SJSA1 (cell line): ENCODE measurements at places on chromosomes 4 and X.

- H3K4me3 ChIP-seq = no peak overlapping the region
- no peaks in the 10 kb centered on the region for H3K4me1 ChIP-seq
- no peak overlapping the region for H3K27ac ChIP-seq
- no peaks in the 10 kb centered on the region for H3K36me3 ChIP-seq
These were observed 29.5 kb downstream of the DMP1 start for GRCh38 chr4:87679449-87680169.

DNA sequence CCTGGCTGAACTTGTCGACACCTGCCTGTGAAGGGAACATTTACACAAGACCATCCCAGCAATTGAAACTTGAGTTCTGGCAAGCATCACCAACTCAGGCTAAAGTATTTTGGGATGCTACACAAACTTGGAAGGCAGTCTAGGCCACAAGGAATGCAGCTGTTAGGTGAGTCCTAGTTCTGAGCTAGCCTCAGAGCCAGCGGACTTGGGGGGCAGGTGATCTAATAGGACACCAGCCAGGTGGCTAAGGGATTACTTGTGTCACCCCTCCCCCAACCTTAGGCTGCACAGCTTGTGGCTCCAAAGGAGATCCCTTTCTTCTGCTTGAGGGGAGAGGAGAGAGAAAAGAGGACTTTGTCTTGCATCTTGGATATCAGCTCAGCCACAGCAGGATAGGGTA is 62.3 kb upstream of the DKK2 start:
- no peaks in the 10 kb centered on the region for H3K36me3 ChIP-seq
- no peak for DNase-seq
- H3K27ac ChIP-seq = no peak overlapping the region
- H3K4me3 ChIP-seq = no peak overlapping the region
- H3K27me3 ChIP-seq = no peaks in the 10 kb centered on the region
- H3K4me1 ChIP-seq = no peaks in the 10 kb centered on the region

DNA sequence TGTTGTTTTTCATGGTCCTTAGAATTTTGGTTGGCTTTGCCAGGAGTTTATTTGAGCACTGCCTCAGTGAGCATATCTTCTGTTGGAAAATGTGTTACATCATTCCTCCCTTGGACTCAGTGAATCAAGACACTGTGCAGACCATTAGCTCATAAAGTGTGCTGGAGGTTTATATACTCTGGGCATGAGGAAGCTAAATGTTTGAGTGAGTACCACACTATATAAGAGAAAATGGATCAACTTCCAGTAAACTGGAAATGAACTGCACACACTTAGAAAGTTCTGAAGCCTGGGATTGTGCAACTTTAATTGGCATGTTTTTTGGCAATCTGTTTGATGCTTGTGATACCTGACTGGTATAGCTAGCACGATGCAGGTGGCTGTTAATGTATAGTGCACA is 75.9 kb downstream of the LIMCH1 start:
- no peaks in the 10 kb centered on the region for H3K27me3 ChIP-seq
- DNase-seq = no peak
- peak overlapping the region; percentile 22; the same call in 1 of the 2 replicates for H3K4me3 ChIP-seq
- no peak overlapping the region for H3K27ac ChIP-seq

- no peaks in the 10 kb centered on the region for H3K36me3 ChIP-seq
- no peak overlapping the region for H3K27ac ChIP-seq
- H3K27me3 ChIP-seq = no peaks in the 10 kb centered on the region
- no peak for DNase-seq
- no peak overlapping the region for H3K4me3 ChIP-seq
- H3K4me1 ChIP-seq = no peaks in the 10 kb centered on the region
These were observed 253.9 kb upstream of the NOCT start for GRCh38 chr4:138761638-138762220.

DNA sequence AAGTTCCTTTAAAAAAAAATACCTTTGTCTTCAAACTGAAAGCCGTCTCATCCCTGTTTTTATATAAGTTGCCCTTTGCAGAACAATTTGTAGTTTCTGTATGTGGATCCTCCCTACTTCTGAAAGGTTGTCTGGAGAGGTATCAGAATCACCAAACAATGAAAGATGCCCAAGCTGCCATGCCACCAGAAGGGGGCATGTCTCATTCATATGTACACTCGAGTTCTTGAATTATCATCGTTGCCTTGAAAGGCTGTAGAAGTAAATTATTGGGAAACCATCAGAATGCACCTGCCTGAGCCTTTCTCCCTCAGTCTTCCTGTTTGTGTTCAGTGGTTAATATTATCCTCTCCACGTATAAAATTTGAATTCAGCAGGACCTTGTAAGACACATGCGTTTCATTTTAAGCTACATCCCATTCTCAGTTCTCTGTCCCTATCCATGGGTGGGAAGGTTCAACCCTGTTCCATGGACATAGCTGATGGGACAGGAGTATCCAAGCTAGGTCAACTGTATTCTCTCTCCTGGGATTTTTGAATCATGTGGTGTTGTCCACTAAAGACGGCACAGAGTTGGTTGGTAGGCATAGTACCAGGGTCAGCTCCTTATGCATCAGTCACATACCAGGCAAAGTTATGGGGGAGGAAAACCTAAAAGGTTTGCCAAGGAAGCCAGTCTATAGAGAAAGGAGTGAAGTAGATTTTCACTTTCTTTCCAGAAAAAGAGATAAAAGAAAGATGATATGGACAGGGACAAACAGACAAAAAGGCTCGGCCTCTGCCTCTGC is 24.0 kb downstream of the GALNT7 start:
- DNase-seq = no peak
- H3K4me1 ChIP-seq = peaks cover 42% of the 10 kb centered on the region
- no peak overlapping the region for H3K4me3 ChIP-seq
- H3K27me3 ChIP-seq = no peaks in the 10 kb centered on the region
- no peak overlapping the region for H3K27ac ChIP-seq

DNA sequence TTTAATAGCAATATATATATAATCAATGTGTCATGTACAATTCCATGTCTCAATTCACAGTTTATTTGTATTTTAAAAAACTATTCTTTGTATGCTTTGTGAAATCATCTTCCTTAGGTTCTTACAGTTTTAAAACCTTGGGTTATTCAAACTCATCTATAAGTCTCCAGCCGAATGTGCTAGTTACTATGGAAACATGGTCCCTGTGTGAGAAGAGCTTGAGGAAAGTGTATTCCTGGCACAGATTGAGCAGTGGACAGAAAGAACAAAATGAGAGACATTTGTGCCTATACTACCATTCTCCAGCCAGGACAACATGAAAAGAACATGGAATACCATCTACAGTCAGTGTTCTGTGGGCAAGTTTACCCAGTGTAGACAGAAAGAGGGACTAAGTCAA is 103.4 kb downstream of the EFHC2 start:
- DNase-seq = no peak
- no peaks in the 10 kb centered on the region for H3K36me3 ChIP-seq
- H3K4me1 ChIP-seq = no peaks in the 10 kb centered on the region

DNA sequence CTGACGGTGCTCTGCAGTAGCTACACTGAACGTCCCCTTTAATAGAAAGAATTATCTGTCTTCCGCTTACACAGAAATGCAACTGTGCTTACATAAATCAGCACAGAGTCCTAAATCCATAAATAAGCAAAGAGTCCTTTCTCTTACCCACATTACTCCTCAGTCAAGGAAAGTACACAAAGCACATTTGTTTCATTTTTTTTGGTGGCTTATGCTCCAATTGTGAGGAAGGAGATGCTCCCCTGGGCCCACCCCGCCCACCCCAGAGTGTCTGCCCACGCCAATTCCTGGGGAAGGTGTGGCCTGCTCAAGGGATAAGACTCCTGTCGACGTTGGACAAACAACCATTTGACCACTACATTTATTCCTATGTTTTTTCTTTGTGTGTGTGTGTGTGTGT is 53.8 kb downstream of the CPLX1 start:
- no peak overlapping the region for H3K4me3 ChIP-seq
- no peaks in the 10 kb centered on the region for H3K27me3 ChIP-seq
- H3K27ac ChIP-seq = no peak overlapping the region
- no peaks in the 10 kb centered on the region for H3K4me1 ChIP-seq
- peaks cover 29% of the 10 kb centered on the region for H3K36me3 ChIP-seq

- no peak overlapping the region for H3K27ac ChIP-seq
- H3K4me3 ChIP-seq = no peak overlapping the region
- no peaks in the 10 kb centered on the region for H3K4me1 ChIP-seq
- DNase-seq = peak; percentile 53
- H3K27me3 ChIP-seq = no peaks in the 10 kb centered on the region
- no peaks in the 10 kb centered on the region for H3K36me3 ChIP-seq
These were observed 46.5 kb upstream of the HMX1 start for GRCh38 chr4:8917868-8918783.

DNA sequence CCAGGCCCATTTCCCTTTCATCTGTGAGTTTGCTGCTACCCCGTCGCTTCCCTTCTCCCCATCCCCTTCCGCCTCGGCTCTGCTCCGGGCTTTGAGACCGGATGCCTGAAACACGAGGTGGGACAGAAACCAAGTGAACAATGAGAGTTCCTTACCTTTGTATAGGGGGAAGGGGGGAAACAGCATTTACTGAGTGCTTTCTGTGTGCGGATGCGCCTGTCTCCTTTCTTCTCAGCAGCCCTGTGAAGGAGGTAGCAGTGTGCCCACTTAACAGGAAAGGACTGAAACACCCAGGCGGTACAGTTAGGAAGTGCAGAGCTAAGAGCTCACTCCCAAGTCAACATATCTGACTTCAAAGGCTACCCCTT is 43.2 kb upstream of the TMSB15B start:
- no peaks in the 10 kb centered on the region for H3K27me3 ChIP-seq
- peak overlapping the region; percentile 57 for H3K4me3 ChIP-seq

DNA sequence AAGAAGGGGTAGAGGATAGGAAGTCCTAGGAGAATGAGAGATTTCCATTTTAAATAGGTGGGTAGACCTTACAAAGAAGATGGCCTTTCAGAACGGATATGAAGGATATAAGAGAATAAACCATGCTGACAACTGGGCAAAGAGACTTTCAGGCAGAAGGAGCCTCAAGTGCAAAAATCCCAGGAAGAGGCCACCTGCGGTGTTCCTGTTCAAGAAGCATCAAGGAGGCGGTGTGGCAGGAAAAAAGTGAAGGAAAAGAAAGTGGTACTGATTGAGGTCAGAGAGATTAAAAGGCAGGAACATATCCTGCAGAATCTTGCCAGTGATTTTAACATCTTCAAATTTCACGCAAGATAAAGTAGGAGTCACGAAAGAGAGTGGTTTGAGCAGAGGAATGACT is 172.0 kb downstream of the FSTL5 start:
- no peaks in the 10 kb centered on the region for H3K4me1 ChIP-seq
- no peaks in the 10 kb centered on the region for H3K36me3 ChIP-seq
- no peak for DNase-seq
- no peak overlapping the region for H3K4me3 ChIP-seq
- no peaks in the 10 kb centered on the region for H3K27me3 ChIP-seq

DNA sequence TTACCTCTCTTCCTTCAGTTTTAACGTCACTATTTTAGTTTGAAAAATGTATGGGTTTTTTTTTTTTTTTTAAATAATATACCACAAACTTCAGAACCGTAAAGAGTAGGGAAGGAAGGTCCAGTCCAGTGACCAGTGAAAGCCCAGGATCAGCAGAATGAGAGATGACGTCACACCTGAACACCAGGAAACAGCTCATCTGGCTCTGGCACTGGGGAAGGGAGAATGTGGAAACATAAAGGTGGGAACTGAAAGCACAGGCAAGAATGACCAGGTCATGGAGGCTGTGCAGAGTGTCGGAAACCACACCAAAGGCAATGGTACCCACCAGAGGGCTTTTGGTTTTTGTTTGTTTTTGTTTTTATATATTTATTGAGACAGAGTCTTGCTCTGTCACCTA is 141.2 kb downstream of the DHX15 start:
- no peak overlapping the region for H3K27ac ChIP-seq
- H3K36me3 ChIP-seq = no peaks in the 10 kb centered on the region
- no peak overlapping the region for H3K4me3 ChIP-seq
- no peak for DNase-seq
- no peaks in the 10 kb centered on the region for H3K27me3 ChIP-seq

DNA sequence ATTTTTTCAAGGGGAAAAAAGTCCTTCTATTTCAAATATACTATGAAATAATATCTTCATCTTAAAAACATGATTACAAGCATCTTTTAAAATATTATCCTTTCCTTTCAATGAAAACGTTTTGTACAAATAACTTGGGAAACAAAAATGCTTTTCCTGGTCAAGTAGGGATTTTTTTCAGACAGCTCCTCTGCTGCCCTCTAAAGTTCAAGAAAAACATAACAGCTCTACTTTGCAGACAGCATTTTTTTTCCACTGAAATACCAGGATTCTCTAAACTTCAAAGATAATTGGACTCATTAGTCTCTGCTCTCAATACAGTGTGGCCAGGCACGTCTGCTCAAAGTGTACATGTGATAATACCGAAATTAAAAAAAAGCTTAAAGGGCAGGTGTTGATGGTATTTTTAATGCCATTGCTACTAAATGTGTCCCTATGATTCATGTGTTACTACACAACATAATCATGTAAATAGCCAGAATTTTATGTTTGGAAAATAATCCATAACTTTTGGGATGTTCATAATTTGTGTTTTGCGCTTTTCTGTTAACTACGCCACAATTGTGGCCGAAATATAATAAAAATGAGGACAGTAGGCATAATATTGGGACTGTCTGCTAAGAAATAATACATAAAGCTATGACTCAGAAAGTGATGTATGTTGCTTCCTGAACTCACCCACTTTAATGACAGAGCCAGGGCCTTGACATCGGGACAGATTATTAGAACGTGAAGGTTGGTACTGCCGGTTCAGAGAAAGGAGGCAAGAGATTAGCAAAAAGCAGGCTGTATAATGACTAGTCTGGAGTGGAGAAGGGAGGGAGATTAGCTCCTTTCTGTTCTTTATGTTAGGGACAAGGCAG is 478.9 kb downstream of the KCNIP4 start:
- no peaks in the 10 kb centered on the region for H3K27me3 ChIP-seq
- H3K4me3 ChIP-seq = no peak overlapping the region
- no peaks in the 10 kb centered on the region for H3K4me1 ChIP-seq
- no peaks in the 10 kb centered on the region for H3K36me3 ChIP-seq
- no peak for DNase-seq

DNA sequence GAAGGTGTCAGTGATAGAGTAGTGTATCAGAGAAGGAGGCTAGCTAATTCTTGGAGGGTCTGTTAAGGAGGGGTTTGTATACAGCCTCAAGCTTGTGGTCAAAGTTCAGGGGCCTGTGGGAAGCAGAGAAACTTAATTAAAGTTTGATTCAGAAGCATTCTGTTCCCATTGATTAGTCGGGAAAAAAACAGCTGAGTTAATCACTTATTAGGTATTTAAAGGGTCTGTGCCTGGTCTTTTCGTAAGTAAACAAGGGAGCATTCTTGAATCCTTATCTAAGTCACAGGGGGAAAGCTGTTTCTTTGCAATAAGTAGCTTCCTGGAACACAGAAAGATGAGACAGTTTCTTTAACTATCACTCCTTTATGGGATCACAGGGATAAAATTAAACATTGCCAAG is 492.1 kb downstream of the PCDH10 start:
- no peaks in the 10 kb centered on the region for H3K27me3 ChIP-seq
- H3K4me1 ChIP-seq = no peaks in the 10 kb centered on the region
- no peak for DNase-seq
- no peaks in the 10 kb centered on the region for H3K36me3 ChIP-seq
- no peak overlapping the region for H3K27ac ChIP-seq

GRCh38 chr4:184899261-184900134 is 73.7 kb upstream of the ACSL1 start:
- H3K36me3 ChIP-seq = no peaks in the 10 kb centered on the region
- H3K27ac ChIP-seq = no peak overlapping the region
- no peak overlapping the region for H3K4me3 ChIP-seq

GRCh38 chr4:42306221-42307109 is 90.8 kb upstream of the SHISA3 start:
- no peak overlapping the region for H3K27ac ChIP-seq
- no peaks in the 10 kb centered on the region for H3K27me3 ChIP-seq
- no peaks in the 10 kb centered on the region for H3K4me1 ChIP-seq
- H3K4me3 ChIP-seq = no peak overlapping the region

GRCh38 chr4:124183231-124183630 is 529.3 kb downstream of the ANKRD50 start:
- no peak overlapping the region for H3K27ac ChIP-seq
- no peaks in the 10 kb centered on the region for H3K27me3 ChIP-seq
- H3K36me3 ChIP-seq = no peaks in the 10 kb centered on the region
- peaks cover 8% of the 10 kb centered on the region for H3K4me1 ChIP-seq
